D721Med (cell line): ENCODE measurements at places on chromosomes 6 and 20.

GRCh38 chr6:47160702-47161101 is 118.6 kb upstream of the ADGRF1 start:
- DNase-seq, result no peak

DNA sequence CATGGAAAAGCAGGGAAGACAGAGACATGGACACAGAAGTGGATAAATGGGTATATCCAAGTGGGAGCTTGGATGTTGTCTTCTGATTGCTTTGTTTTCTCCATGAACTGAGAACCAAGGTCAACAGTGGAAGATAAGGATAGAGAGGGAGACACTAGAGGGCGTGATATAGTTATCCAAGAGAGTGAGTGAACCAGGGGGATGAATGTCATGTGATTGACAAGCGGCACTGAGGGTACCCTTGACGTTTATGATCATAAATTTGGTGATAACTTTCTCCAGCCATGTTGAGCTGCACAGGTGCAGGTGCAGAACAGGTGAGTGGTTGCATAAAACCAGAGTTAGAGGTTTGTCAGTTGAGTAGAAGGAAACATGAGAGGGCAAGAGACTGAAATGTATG is 20.7 kb downstream of the EBF4 start:
- DNase-seq, result no peak

- no peak for DNase-seq
These were observed 106.3 kb upstream of the ZNF217 start for GRCh38 chr20:53699906-53700305.

DNA sequence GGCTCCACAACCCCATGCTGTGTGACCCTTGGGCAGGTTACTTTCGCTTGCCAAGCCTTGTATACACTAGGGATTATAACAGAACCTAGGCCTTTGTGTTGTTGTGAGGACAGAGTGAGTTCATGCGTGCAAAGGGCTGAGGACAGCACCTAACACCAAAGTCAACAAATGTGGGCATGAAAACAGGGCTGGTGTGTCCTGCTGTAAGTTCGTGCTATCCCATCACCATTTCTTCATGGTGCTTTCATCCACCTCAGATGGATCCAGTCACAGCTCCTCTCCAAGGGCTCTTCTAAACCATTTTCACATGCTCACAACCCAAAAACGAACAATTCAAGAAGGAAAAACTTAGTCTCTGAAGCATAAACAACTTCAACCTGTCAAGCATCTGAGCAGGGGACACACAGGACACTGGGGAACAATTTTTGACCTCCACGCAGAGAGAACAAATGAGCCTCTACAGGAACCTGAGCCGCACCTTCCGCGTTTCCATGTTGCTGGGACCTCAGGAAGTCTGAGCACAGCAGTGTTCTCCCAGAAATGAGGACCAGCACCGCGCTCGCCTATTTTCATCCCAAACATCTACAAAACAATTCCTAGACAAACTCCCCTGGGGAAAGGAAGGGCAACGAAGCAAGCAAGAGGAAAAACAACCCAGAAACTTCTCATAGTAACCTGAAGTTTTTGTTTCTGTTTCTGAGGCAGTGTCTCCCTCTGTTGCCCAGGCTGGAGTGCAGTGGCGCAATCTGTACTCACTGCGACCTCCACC is 3.1 kb downstream of the LRP11 start:
- no peak for DNase-seq

- no peak for DNase-seq
These were observed 175.5 kb downstream of the BCAS1 start for GRCh38 chr20:53894707-53895384.

DNA sequence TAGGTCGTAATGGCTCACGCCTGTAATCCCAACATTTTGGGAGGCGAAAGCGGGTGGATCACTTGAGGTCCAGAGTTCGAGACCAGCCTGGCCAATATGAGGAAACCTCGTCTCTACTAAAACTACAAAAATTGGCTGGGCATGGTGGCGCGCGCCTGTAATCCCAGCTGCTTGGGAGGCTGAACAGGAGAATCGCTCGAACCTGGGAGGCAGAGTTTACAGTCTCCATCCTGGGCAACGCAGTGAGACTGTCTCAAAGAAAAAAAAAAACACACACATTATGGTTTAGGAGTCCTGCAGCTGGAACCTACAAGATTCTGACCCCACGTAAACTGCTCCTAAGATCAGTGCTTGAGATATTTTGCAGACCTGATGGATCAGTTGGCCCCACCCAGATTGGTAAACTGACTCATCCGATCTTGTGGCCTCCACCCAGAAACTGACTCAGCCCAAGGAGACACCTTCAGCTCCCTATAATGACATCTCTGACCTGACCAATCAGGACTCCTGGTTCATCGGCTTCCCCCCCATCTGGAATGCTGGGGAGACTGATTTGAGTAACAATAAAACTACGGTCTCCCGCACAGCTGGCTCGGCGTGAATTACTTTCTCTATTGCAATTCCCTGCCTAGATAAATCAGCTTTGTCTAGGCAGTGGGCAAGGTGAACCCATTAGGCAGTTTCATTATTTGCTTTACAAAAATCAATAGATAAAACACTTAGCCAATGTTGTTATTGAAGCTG is 96.2 kb upstream of the BTN3A2 start:
- DNase-seq, result no peak

DNA sequence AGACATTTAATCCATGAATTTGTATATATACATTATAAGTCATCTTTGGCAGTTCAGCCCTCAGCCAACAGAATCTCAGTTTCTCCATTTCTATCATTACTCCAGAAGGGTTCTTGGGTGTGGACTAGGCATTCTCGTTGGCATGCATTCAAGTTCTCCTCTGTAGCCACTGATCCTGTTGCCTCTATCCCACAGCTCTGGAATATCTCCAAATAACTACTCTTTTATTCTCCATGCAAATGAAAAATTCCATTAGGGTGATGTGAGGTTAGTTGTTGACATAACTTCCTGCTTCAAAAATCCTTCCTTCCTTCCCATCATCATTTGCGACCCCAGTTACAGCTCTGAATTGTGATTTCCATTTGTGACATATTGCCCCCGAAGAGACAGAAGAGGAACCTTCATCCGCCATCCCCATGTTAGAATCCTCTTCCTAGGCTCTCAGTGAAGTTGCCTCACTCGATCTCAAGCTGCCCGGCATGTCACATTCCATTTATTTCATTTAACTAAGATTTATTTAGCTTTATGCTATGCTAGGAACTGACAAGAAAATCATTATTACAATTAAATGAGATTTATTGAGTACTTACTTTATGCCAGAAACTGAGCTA is 93.7 kb upstream of the EDN1 start:
- no peak for DNase-seq

- no peak for DNase-seq
These were observed 551.6 kb downstream of the COL12A1 start for GRCh38 chr6:74654296-74654695.

- no peak for DNase-seq
These were observed 44.1 kb downstream of the PREX1 start for GRCh38 chr20:48783533-48784272.

DNA sequence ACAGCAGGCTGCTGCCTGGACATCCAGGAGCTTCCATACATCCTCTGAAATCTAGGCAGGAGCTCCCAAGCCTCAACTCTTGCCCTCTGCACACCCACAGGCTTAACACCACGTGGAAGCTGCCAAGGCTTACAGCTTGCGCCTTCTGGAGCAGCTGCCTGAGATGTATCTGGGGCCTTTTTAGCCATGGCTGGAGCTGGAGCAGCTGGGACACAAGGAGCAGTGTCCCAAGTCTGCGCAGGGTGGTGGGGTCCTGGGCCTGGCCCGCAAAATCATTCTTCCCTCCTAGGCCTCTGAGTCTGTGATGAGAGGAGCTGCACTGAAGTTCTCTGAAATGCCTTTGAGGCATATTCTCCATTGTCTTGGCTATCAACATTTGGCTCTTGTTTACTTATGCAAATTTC is 255.0 kb downstream of the DLL1 start:
- DNase-seq, result no peak

DNA sequence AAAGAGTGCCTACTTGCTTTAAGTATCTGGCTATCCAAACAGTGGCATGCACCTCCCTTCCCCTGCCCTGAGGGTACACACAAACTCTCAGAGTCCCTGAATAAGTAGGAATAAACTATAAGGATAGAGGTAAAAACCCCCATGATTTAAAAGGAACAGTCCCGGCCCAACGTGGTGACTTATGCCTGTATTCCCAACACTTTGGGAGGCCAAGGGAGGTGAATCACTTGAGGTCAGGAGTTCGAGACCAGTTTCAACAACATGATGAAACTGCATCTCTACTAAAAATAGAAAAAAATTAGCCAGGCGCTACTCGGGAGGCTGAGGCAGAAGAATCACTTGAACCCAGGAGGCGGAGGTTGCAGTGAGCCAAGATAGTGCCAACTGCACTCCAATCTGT is 22.2 kb downstream of the SAMHD1 start:
- DNase-seq, result no peak

DNA sequence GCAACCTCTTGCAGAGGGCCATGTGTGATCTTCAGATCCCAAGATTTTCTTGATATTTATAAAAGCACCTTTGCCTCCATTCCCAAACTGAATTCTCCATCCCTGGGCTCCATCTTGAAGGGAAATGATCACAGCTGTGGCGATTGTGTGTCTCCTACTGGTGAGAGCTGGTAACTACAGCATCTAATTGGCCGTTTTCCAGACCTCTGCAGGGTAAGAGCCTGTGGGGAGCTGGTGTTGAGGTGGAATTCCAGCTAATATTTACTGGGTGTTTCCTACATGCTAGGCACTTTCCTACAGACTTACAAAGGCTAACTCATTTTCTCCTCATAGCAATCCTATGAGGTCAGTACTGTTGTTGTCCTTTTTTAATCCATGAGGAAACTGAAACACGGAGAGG is 59.2 kb upstream of the FNDC1 start:
- DNase-seq, result no peak

GRCh38 chr6:118350881-118351430 is 197.1 kb upstream of the PLN start:
- no peak for DNase-seq

DNA sequence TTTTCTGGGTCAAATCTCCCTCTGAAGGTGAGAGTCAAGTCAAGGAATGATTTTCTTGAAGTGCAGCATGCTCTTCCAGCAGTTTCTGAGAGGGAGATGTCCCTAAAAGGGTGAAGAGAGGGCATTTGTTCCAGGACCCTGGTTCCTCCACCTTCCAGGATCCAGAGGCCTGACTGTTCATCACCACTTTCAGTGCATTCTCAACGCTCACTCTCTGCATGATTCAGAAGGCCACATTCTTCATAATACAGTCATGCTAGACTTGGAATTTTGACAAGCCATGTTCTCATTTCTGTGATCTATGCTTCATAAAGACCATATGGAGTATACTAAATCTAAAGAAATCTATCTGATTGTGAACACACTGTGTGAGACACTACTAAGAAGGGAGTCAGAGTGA is 85.1 kb downstream of the PDE7B start:
- DNase-seq, result no peak

DNA sequence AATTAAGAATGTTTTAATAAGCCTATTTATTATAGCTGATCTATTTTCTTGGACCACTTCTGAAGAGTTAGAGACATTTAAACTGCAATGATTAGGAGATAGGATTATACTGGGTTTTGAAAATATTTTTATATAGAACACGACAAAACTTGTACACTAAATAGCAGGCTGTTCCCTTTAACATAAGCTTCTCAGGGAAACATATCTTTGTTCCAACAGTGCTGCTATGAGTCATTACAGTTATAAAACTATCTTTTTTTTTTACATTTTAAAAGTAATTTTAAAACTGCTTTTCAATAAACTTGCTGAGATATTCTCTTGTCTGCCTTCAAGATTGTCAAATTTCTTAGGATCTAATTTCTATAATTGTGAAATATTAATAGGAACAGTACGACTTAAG is 389.1 kb downstream of the ARHGAP18 start:
- no peak for DNase-seq

GRCh38 chr6:168184701-168185100 is 105.7 kb upstream of the FRMD1 start:
- DNase-seq, result no peak

DNA sequence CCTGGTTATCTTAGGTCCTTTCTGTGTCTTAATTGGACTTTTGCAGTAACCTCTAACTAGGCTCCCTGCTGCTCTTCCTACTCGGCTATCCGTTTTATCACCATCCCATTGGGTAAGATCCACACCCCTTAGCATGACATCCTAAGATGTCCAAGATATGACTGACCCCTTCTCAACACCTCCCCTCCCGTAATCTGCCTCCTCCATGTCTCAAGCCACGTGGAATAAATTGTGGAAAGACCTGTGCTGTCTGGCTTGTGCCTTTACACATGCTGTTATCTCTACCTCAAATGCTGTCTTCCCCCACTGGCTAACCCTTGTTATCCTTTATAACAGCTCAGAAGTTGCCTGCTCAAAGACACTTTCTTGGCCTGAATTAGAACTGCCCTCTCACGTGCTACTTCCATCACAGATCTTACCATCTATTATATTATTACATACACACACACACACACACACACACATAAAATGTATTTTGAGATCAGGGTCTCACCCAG is 26.5 kb downstream of the EIF2S2 start:
- DNase-seq, result no peak

- DNase-seq, result no peak
These were observed 296.8 kb downstream of the TENT5A start for GRCh38 chr6:81455641-81456040.

GRCh38 chr6:27800731-27801373 is 111.3 kb downstream of the OR2B2 start:
- no peak for DNase-seq

- no peak for DNase-seq
These were observed 78.5 kb downstream of the SSR1 start for GRCh38 chr6:7234547-7234946.

- DNase-seq, result no peak
These were observed 66.5 kb upstream of the IER3 start for GRCh38 chr6:30810813-30811339.

DNA sequence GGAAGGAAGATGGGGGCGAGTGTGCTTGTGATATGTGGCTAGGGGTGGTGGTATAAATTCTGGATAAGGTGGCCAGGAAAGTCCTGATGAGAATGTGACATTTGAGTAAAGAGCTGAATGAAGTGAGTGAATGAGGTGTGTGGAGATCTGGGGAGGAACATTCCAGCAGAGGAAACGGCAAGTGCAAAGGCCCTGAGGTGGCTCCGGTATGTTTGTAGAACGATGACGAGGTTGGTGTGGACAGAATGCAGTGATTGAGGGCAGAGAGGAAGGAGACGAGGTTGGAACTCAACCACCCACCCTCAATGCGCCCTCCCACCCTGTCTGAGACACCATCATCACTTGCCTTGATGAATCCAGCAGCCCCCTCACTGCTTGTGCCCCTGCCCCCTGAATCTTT is 214.1 kb upstream of the RNF24 start:
- no peak for DNase-seq

- no peak for DNase-seq
These were observed 10.3 kb downstream of the CLDN20 start for GRCh38 chr6:155274106-155274505.

- DNase-seq, result no peak
These were observed 320 bp downstream of the GSTA4 start for GRCh38 chr6:52994839-52995088.
